ENCODE measurements at places on chromosomes 11 and 22. TPM values are rescaled to one million over a fixed set of nuclear protein-coding genes. Genes with fewer than 3 reads are reported as not detected.

The FUT4 gene
- 3.3 TPM for polyA plus RNA-seq

The P4HA3 gene
- polyA plus RNA-seq = 1.2 TPM

GRCh38 chr11:6608726-6609501, 3.1 kb downstream of the TAF10 start:
- peaks cover 37% of the 10 kb centered on the region for H3K4me1 ChIP-seq
- H3K27ac ChIP-seq = no peak overlapping the region
- H3K4me3 ChIP-seq = no peak overlapping the region
- H3K36me3 ChIP-seq = peaks cover 41% of the 10 kb centered on the region

- no peak overlapping the region for H3K4me3 ChIP-seq
- peak; percentile 69 for DNase-seq
- no peak overlapping the region for H3K27ac ChIP-seq
- no peaks in the 10 kb centered on the region for H3K36me3 ChIP-seq
- H3K4me1 ChIP-seq = no peaks in the 10 kb centered on the region
Measured at GRCh38 chr11:56841210-56841810, 92.8 kb upstream of the OR9G4 start.

DNA sequence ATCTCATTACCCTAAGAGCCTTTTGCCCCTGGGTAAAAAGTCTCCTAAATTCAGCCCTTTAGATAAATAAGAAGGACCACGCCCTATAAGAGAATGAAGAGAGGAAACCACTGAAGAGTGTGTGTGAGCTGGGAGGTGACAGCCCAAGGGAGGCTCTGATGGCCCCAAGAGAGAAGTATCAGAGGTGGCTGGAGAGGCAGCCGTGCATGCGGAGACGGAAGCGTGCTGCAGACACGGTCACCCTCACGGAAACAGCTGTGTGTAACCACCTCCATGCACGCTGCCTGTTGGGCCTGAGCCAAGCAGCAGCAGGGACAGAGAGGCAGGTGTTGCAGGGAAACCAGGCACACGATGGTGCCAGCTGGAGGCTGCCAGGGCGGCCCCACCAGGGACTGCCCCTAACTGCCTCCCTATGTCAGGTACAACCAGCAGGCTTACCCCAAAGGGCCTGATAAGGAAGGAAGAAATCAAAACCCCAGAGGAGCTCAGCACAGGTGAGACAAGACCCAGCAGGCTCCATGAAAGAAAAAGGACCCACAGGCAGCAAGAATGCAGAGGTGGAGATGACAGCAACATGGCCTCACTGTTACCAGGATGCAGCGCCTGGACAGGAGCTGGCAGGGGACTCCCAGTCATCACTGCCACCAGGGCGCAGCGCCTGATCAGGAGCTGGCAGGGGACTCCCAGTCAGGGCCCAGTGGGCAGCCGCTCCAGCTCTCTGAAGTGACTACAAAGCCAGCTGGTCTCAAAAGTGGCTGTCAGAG, 7.8 kb downstream of the LARGE2 start:
- DNase-seq = peak; percentile 46
- H3K36me3 ChIP-seq = peaks cover 63% of the 10 kb centered on the region
- no peaks in the 10 kb centered on the region for H3K27me3 ChIP-seq
- H3K4me1 ChIP-seq = peaks cover 34% of the 10 kb centered on the region
- no peak overlapping the region for H3K27ac ChIP-seq
